B cell (primary cell): ENCODE measurements at places on chromosomes 11 and 22.

DNA sequence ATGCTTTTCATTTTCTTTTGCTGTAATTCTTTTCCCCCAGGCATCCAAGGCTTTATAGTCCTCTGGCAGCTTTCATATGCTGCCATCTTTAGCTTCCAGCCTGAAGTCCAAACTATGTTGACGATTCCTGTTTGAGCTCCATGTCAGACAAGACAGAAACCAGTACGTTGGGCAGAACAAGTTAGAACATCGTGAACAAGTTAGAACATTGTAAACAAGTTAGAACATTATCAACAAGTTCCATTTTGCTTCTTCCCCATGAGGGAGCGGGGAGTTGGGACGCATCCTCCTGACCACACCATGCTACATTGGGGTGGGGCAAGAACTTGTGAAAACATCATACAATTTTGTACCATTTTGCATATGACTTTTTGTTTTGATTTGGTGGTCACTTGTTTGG lies 23.9 kb downstream of the GLB1L2 start:
- DNase-seq = no peak

DNA sequence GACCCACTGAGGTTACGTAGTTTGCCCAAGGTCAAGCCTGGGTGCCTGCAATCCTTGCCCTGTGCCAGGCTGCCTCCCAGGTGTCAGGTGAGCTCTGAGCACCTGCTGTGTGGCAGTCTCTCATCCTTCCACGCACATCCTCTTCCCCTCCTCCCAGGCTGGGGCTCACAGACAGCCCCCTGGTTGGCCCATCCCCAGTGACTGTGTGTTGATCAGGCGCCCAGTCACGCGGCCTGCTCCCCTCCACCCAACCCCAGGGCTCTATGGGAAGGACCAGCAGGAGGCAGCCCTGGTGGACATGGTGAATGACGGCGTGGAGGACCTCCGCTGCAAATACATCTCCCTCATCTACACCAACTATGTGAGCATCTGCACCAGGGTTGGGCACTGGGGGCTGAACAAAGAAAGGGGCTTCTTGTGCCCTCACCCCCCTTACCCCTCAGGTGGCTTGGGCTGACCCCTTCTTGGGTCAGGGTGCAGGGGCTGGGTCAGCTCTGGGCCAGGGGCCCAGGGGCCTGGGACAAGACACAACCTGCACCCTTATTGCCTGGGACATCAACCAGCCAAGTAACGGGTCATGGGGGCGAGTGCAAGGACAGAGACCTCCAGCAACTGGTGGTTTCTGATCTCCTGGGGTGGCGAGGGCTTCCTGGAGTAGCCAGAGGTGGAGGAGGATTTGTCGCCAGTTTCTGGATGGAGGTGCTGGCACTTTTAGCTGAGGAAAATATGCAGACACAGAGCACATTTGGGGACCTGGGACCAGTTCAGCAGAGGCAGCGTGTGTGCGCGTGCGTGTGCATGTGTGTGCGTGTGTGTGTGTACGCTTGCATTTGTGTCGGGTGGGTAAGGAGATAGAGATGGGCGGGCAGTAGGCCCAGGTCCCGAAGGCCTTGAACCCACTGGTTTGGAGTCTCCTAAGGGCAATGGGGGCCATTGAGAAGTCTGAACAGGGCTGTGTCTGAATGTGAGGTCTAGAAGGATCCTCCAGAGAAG lies 1.6 kb downstream of the GSTP1 start:
- DNase-seq = peak; percentile 73

- DNase-seq = no peak
These were observed 24.1 kb upstream of the WNT7B start for GRCh38 chr22:46001046-46001425.

DNA sequence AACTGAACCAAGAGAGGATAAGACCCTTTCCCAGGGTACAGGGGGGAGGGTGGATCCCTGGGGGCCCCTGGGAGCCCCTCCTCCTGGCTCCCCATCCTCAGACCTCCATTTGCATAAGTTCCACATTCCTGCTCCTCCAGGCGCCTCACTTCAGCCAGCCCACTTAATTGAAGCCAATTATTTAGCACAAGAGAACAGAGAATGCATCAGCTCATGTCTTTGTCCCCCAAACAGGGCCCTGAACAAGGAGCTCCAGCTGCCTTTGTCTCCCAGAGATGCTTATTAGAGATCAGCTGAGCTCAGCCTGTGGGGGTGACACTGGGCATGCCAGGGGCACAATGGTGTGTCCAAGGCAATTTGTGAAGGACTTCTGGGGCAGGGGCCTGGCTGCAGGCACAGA lies 89.9 kb upstream of the PRDM11 start:
- no peak for DNase-seq

DNA sequence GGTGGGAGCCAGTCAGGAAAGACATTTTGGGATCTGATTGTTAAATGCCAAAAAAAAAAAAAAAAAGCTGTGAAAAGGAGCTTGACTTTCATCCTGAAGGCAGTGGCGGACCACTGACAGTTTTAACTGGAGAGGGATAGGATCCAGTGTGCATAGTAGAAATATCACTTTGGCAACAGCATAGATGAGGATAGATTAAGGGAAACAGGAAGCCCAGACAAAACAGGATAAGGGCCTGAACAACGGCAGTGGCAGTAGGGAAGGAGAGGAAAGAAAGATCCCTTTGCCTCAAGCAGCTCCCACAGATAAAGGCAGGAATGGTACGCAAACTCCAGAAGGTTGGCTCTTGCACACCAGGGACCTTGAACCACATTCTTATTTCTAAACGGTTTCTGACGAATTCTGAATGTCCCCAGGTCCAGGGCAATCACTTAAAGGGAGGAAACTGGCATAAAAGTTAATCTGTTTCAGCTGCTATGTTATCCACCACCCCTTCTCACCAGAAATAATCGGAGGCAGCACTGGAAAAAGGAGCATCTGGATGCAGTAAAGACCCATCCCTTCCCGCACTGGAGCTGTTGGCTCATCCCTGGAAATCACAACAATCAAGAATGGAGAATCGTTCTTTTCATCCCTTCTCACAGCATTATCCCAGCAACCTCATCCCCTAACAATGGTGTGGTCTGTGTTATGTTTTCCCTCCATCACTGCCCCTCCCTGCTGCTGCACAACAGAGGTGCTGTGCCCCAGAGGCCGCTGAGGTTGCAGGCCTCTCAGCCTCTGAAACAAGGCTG lies 99.1 kb downstream of the GAB2 start:
- DNase-seq = no peak
